ENCODE measurements at places on chromosomes 12 and 14.

DNA sequence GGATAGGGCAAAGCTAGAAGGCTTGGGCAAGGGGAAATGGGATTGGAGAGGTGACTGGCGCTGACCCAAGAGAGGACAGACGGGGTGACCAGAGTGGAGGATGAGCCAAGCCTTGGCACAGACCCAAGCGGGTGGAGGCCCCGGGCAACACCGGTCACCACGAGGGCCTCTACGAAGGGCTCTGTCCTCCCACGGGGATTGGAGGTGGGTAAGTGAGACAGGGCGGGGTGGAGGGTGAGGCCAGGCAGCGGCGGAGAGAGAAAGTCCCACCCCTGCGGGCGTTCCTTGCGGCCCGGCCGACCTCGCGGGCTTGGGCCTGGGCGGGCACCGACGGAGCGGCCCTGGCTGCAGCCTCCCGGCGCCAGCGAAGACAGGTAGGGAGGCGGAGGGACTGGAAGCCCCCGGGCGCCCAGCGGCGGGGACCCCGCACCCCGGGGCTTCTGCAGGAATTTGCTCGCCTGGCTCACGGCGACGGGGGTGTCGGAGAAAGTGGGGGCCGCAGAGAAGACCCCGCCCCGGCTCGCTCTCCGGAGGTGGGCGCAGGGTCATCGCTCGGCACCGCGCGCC, at the start of gene PAPLN:
PAPLN (plus strand) TSS at position 288 of the 567 bp plus-strand sequence. CDS start 2,273 bp downstream, outside the sequence.
- DNase-seq, result no peak

GRCh38 chr14:61581955-61582615, 113.2 kb upstream of the HIF1A start:
- DNase-seq, result no peak

DNA sequence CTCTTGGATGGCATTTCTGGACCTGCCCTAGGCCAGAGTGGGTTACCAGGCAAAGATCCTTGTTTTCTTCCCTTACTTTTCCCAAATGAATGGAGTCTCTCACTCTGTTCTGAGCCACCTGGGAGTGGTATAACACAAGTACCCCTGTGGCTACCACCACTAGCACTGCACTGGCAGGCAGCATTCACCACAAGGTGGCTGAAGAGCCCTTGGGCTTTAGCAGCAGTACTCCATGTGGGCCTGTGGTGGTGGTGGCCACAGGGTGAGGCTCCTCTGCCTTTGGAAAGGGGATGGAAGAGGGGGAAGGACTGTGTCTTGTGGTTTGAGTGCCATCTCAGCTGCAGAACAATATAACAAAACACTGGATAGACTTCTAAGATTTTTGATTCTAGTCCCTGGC, 38.1 kb upstream of the LMNTD1 start:
- no peak for DNase-seq

GRCh38 chr14:91354979-91355685, 62.5 kb downstream of the CCDC88C start:
- no peak for DNase-seq

GRCh38 chr14:77240336-77240915, 30.6 kb downstream of the NGB start:
- DNase-seq, result no peak

DNA sequence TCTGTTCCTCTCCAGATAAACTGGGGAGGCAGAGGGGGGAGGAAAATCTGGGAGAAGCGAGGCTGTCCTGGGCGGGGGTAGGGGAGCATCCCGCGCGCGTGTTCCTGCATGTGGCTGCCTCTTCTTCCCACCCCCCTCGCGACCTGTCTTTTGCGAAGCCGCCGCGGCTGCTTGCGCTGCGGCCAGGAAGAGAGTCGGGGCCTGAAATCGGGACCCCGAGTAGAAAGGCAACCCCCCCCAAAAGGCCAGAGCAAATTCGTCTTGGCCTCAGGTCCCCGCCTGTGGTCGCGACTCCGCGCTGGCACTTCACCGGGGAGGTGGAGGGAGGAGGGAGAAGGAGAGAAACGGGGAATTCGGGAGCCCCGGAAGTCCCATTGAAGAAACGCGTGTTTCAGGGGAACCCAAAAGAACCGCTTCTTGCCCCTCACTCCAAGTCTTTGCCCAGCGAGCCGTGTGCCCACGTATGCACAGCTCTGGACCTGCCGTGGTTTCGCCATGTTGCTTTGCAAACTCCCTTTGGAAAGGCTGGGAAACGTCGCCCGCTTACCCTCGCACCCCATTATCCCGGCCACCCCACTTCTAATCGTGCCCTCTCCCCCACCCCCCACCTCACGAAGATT, 944 bp downstream of the CCND2 start:
- no peak for DNase-seq

- no peak for DNase-seq
These were observed 23.8 kb downstream of the MMP17 start for GRCh38 chr12:131851741-131852550.

GRCh38 chr14:96049932-96050331, 10.8 kb downstream of the C14orf132 start:
- no peak for DNase-seq

DNA sequence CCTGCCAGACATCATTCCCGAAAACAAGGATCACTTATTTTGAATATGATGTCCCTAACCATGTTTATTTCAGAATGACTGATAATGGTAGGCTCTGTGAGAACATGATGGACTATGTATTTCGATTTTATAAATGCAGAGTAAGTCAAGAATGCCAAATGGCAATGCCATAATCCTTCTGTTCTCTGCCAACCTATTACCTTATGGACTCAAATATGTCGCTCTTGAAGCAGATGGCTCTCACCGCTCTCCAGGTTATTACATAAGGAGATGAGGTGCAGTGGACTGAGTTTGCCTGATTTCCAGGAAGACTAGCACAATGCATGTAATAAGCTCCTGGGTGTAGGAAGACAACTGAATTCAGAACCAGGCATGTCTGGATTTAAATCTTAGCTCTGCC, 227.2 kb downstream of the BTG1 start:
- no peak for DNase-seq

DNA sequence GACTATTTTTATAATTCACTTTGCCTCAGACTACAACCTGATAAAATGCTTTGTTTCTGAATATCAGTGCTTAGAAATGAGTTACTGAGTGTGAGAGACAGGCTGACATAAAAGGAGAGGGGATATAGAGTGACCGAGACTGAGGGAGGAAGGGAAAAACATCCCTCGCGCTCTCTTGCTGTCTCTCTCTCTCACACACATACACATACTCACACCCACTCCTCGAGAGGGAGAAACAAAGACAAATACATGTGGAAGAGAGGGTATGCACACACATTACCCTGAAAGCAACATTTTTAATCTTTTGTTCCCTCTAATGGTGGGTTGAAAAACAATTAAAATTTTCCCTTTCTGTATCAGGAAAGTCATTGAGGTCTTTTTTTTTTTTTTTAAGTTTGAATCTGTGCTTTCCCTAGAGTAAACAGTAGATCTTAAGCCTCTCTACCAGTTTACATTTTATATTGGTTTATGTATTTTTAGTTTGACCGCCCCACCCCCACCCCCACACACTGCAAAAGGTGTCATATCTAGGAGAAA, 45.3 kb downstream of the FRS2 start:
- no peak for DNase-seq

DNA sequence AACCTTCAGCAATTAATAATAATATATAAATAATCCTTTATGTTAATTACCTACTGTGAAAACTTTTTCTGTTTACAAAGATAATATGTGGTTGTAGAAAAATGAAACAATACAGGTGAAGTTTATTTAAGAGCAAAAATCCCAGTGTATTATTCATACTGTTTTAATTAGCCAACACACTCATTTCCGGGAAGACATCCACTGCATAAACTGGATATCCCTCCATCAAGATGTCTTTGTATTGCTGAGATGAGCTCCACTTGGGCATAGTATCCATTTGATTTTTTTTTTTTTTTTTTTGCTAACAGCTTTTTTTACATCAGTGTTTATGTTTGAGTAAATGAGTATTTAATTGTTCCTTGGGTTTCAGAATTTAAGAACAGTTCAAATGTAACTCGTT, 13.7 kb upstream of the DERA start:
- DNase-seq, result no peak

GRCh38 chr12:121992059-121992879, 29.4 kb upstream of the BCL7A start:
- DNase-seq, result peak; percentile 59

- peak; percentile 14 for DNase-seq
These were observed 870 bp downstream of the BMAL2 start for GRCh38 chr12:27333403-27334009.

GRCh38 chr14:48193893-48194292, 518.5 kb upstream of the MDGA2 start:
- DNase-seq, result no peak

DNA sequence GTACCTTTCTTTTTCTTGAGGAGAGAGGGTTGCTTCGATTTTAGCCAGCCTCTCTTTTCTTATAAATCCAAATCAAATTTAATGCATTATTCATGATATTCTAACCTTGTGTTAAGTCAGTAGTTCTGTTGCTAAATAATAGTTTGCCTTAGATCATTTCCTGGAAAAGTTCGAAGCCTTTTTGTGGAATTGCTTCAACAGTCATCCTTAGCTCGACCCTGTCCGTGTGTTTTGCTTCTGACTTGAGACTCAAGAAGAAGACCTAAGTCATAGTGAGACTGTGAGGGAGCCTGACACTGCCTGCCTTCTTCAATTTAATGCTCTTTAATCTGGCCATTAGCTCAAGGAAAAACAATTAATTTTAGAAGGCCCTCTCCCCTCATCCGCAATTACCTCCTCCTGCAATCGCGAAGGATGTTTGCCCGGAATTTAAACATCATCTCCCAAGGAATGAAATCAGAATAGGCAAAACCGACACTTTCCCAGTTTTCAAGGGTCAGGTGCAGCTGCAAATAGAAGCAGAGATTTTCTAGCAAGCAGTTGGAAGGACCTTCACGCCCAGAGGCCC, 453 bp upstream of the SLC4A8 start:
- no peak for DNase-seq

- no peak for DNase-seq
These were observed 33.8 kb downstream of the CBX5 start for GRCh38 chr12:54246011-54246641.

- DNase-seq, result no peak
These were observed 56.4 kb downstream of the ZFP36L1 start for GRCh38 chr14:68736471-68736871.

DNA sequence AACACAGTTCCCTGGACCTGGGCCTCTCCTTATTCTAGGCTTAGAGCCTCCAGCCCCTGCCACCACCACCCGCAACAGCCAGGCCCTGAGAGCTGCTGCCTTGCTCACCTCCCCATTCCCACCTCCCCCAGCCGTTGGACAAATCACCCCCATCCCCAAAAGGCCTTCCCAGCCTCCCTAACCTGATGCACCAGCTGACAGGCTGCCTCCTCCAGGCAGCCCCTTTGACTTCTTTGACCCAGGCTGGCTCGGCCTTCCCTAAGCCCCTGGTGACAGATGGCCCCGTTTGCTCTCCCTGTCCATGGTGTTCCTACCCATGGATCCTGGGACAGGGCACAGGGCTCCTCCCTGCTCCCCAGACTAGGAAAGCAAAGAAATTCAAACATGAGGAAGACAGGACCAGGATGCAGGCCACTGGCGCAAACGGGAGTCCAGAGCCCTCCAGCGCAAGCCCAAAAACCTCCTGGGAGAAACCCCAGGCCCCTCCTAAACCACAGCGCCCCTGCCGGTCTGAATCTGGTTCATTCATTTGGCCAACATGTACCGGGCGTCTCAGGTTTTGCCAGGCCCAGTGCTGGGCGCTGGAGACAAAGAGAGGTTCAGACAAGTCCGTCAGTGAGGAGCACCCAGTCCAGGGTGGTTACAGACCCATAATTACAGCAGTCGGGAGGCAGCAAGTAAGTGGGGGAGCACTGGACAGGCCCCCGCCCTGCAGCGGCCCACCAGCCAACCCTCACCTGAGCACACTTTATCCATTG, 2.4 kb downstream of the AKT1 start:
- no peak for DNase-seq

DNA sequence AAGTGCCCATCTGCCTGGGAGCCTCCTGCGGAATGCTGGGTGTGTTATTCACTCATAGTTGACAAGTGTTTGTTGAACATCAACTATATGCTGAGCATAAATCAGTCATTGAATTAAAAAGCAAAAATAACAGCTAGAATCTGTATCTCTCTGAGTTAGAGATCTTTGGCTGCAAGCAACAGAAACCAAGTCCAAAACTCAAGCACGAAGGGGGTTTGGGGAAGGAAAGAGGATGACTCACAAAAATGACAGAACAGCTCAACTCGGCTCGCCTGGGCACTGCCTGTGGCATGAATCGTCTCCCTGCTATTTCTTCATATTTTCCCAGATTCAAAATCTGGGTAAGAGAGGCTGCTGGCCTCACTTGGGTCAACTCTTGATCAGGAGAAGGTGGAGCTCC, 72.6 kb upstream of the NCOR2 start:
- DNase-seq, result no peak

- no peak for DNase-seq
These were observed 21.5 kb upstream of the FAM181A start for GRCh38 chr14:93905623-93906022.

DNA sequence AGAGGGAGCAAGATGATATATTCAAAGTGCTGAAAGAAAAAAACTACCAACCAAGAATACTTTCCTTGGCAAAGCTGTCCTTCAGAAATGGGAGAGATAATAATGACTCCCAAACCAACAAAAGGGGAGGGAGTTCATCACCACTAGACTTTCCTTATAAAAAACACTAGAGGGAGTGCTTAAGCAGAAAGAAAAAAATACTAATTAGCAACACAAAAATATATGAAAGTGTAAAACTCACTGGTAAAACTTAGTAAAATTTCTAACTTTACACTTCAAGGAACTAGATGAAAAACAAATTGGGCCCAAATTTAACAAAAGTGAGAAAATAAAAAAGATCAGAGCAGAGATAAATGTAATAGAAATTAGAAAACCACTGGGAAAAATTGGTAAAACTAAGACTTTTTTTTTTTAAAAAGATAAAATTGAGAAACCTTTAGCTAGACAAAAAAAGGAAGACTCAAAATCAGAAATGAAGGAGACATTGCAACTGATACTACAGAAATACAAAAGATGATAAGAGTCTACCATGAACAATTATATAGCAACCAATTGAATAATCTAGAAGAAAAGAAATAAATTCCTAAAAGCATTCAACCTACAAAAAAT, 60.4 kb upstream of the FAR2 start:
- no peak for DNase-seq

All from stimulated activated CD4-positive, alpha-beta T cell treated with anti-CD3 and anti-CD28 coated beads, Interleukin-15, amount 100 ng/mL, for 48 hours (primary cell).